Right cardiac atrium (tissue), 5 donors: ENCODE measurements at places on chromosomes 2 and 18. TPM values are rescaled to one million over a fixed set of nuclear protein-coding genes. Genes with fewer than 3 reads are reported as not detected.

The NAT8 gene
- total RNA-seq, result not detected

The MYO5B gene
- 1.4 TPM for total RNA-seq

The SLC14A1 gene
- 15.7 TPM for total RNA-seq

The DARS1 gene
- 50.0 TPM for total RNA-seq

The EPC2 gene
- total RNA-seq, result 27.6 TPM

The GPAT2 gene
- total RNA-seq, result 1.7 TPM

The MYOM1 gene
- total RNA-seq, result 337 TPM

The SLC16A14 gene
- 3.4 TPM for total RNA-seq

The HADHB gene
- total RNA-seq, result 842 TPM

The CNDP2 gene
- 54.2 TPM for total RNA-seq

The SERPINB4 gene
- total RNA-seq, result not detected

The RAB6C gene
- total RNA-seq, result not detected

The HOXD3 gene
- not detected for total RNA-seq

The CXCR4 gene
- total RNA-seq, result 3.2 TPM

DNA sequence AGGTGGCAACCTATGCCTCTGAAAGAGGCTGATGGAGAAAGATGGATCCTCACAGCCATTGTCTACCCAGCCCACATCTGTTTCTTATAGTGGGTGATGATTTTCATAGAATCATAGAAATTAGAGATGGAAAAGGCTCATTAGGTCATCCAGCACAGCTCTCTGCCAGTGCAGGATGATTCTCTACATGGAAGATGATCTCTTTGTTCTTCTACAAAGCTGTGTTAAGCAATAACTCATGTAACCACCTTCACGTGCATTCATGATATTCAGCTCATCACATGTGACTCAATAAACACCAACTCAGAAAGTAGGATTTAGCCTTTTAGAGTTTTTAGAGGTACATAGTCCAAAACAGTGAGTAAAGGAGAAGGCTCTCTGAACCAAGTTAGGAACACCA, 539.4 kb upstream of the ID2 start:
- DNase-seq, result no peak

- DNase-seq, result no peak
Observed at GRCh38 chr2:457262-457661, 169.4 kb upstream of the ALKAL2 start.

GRCh38 chr2:173159791-173160463, 84.3 kb downstream of the MAP3K20 start:
- DNase-seq, result peak; percentile 92

GRCh38 chr2:46878886-46879285, 36.7 kb downstream of the MCFD2 start:
- peak; percentile 92 for DNase-seq

- no peak for DNase-seq
Observed at GRCh38 chr2:29747786-29748470, 173.5 kb downstream of the ALK start.

DNA sequence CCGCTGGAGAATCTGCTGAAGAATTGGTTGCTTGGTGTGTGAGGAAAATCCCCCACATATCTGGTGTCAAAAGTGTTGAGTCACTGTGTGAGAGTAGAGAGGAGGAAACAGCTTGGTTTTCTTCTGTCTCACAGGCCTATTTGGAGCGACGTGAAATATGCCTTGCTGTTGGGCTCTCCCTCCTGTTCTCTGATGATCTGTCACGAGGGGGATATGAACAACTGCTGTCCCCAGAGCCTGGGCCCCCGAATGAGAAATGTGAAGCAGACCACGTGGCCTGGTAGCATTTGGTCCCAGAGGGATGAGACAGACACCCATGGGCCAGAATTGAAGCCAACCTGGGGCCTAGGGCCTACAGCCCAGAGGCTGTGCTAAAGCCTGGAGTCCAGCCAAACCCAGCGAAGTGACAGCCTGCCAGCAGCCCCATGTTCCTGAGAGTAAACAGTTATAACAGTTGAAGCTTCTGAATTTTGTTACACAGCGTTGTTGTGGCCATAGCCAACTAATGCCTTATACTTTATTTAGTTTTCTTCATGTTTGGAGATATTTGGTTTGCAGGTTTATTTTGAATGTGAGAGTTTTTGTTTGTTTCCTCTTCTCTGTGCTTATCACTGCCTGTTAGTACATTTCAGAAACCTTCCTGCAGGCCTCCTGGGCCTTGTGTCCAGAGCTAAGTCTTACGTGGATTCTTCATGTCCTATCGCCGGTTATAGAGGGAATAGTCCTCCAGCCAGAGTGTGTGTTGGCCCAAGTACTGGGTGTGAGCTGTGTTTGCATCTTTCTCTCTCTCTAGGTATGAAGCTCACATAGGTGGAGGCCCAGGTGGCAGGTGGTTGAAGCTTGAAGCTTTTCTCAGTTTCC, 18.7 kb upstream of the COLEC12 start:
- peak; percentile 90 for DNase-seq

GRCh38 chr2:58313926-58314325, 72.8 kb upstream of the FANCL start:
- DNase-seq, result no peak

DNA sequence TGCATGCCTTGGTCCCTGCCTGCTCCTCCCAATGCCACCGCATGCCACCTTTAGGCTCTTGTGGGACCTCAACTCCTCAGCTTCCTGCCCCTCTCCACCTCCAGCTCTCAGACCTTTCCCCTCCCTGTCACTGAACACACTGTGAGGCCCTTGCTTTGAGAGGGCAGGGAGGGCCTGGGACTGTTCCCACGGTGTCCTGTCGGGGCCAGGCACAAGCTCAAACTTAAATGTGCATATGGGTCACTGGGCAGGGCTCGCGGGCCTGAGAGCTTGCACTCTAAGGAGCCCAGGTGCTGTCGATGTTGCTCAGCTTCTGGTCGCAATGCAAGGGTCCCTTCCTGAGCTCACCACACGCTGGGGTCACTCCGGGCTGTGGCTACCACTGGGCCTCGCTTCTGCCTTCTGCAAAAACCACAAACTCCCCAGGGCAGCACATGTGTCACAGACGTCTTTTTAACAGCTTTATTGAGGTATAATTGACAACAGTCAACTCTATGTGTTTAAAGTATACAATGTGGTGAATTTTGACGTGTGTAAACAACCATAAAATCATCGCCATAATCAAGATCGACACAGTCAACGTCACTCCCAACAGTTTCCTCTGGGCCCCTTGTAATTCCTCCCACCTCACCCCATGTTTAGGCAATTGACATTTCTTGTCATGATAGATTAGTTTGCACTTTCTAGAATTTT, 11.9 kb upstream of the B3GNT7 start:
- no peak for DNase-seq

DNA sequence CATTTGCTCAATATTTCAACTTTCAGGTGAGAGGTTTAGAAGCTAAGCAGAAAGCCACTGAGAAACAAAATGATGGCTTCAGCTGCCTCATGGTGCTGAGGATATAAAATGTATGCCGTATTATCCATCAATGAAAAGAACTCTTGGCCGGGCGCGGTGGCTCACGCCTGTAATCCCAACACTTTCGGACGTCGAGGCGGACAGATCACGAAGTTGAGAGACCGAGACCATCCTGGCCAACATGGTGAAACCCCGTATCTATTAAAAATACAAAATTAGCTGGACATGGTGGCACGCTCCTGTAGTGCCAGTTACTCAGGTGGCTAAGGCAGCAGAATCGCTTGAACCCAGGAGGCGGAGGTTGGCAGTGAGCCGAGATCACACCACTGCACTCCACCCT, 6.0 kb upstream of the SYT4 start:
- no peak for DNase-seq

- DNase-seq, result peak; percentile 36
Observed at GRCh38 chr2:95301876-95302641, 4.9 kb downstream of the KCNIP3 start.

DNA sequence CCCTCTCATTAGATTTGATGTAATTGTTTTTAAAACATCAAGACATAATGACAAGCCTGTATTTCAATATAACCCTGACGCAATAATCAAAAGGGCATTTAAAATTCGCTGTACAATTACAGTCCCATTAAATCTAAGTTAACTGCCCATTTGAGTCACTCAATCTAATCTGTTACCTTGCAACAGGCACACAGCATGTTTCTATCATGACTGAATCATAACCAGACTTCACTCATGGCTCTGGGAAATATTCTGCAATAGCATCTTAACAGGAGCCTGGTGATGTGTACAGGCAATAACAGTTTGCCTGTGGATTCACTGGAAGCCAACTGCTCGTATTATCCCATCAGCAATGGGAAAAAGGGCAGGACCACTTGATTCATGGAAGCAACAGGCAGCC, 142.3 kb upstream of the NCKAP5 start:
- no peak for DNase-seq

DNA sequence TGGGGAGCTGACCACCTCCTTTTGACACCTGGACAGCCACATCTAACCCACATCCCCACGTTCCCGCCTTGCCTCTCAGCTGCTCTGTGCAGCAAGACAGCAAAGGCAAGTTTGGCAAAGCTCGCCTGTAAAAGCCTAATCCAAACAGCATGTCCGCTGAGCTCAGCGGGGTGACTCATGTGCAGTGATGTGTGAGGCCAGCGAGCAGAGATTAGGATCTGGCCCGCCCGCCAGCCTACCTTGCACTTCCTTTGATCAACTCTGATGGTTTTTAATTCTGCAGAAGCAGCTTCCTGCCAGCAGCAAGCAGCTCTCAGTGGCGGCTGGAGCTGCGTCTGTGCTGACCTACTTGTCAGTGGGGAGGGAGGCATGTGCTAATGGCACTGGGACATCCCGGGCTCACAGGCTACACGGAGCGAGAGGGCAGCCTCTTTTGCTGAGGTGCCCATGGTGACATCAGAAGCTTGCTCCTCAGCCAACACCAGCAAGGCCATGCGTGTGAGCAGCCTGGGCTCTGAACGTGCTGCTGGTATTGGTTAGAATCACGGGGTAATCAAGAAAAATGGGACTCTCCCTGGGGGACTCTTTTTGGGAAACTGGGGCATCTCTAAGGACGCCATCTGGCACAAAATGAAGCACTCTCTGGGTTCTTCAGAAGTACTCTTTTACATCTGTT, 36.0 kb upstream of the EML4 start:
- DNase-seq, result peak; percentile 81

- DNase-seq, result no peak
Observed at GRCh38 chr2:69390471-69390870, 3.4 kb upstream of the GFPT1 start.

GRCh38 chr18:47691611-47692010, 238.8 kb downstream of the SMAD2 start:
- no peak for DNase-seq

DNA sequence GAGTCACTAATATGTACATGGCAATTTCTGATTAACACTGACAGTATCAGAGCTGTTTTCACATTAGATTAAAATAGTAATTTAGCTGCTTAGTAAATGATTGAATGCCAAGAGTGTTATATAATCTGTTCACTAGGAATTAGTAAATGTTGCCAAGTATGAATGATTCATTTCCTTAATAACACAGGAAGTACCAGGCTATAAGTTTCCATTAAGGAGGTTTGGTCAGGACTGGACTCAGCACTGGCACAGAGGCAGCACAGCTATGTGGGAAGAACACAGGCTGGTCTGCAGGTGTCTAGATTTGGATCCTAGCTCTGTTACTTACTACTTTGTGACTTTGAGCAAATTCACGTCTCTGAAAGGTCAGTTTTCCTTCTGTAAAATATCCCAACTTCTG, 97.2 kb downstream of the TDRD15 start:
- DNase-seq, result no peak

DNA sequence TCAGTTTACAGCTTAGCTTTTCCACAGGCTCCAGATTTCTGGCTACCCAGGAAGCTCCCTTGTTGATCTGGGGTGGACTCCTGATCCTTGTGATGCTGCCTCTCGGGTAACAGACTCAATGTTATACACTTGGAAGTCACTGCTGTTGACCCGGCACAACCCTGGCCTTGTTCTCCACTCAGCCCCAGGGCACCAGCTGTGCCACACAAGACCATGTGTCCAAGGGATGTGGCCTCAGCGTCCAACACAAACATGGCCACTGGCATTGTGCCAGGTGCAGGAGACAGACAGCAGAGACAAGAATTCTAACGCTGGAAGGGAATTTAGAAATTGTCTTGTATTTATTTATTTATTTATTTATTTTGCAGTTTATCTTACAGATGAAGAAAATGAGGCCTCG, 39.0 kb upstream of the PPP4R1 start:
- DNase-seq, result peak; percentile 78

GRCh38 chr2:125710561-125710960, 945.4 kb upstream of the GYPC start:
- no peak for DNase-seq

DNA sequence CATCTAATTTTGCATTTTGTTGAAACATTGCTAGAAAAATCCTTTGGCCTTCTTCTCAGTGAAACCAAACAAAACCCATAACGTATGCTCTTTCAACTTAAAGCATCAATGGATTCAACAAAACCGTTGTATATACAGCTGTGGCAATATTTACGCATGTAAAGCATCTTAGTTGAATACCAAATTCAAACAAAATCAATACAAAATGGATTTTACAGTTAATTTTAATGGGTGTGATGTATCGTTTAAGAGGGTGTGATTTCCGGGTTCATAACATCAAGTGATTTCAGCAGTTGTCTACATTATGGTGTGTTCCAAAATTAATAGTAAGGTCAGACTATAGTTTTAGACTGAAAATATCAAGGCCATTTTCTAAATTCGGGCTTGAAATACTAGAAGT, 198.2 kb downstream of the TGIF1 start:
- no peak for DNase-seq

- no peak for DNase-seq
Observed at GRCh38 chr2:163419000-163419830, 316.6 kb downstream of the FIGN start.

GRCh38 chr2:234249034-234249735, 198.7 kb downstream of the SPP2 start:
- no peak for DNase-seq

- no peak for DNase-seq
Observed at GRCh38 chr18:21406116-21406515, 164.1 kb downstream of the GREB1L start.

DNA sequence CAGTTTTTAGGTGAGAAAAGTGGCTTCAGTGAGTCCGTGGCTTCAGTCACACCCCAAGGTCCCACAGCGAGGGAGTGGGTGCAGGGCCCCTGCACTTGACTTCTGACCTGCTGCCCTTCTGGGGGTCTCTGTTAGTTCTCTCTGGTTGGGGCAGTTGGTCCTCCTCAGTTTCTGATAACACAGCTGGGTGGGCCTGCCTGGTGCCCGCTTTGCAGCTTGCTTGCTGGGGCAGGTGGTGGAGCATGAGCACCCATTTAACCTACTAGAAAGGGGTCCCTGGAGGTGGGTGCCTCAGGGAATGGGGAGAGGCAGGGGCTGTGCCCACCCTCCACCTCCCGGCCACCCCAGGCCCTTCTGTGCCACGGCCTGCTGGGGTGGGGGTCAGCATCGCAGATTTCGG, 83.2 kb downstream of the ASB1 start:
- no peak for DNase-seq
